ENCODE measurements at places on chromosomes 6 and 20.

DNA sequence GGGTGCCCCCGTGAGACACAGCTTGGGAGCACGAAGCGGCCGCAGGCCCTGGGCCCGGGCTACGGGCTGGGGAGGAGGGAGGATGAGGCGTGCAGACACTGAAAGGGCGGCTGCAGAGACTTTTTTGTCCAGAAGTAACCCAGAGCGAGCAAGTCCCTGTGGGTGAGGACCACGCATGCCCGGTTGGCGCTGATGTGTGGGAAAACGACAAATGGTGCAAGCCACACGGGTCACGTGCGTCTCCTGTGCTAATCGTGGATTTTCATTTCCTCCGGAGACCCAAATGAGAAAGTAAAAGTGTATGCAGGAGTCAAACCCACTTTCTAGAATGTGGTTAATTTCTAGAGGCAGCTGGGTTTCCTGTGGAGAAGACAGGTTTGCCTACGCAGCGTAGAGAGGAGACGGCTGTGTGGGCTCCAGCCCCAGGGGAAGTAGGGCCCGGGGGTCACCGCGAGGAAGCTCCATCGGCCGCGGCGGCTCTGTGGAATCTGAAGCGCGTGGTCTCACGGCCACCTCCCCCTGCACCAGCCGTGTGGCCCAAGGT, 19.0 kb downstream of the DLL1 start:
- no peak for DNase-seq

- DNase-seq: no peak
Measured at GRCh38 chr6:133447924-133448323, 206.8 kb downstream of the EYA4 start.

DNA sequence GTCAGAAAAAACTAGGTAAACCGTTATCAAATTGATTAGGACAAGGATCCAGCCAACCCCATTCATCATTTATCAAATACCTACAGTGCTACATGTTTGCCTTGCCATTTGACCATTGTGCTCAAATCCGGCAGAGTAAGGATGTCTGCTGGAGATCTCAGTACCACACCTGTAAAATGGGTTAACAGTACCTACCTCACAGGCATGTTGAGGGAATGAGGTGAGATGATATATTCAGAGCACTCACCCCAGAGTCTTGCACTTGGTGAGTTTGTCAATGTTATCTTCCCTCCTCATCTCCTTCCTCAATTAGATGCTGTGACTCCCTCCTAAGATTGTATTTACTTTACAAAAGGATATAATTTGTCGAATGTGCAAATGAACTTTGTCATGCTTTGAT, 54.5 kb upstream of the DSP start:
- no peak for DNase-seq

- DNase-seq: no peak
Measured at GRCh38 chr6:163500105-163500504, 85.6 kb downstream of the QKI start.

- no peak for DNase-seq
Measured at GRCh38 chr20:61444637-61445036, 192.6 kb downstream of the CDH4 start.

DNA sequence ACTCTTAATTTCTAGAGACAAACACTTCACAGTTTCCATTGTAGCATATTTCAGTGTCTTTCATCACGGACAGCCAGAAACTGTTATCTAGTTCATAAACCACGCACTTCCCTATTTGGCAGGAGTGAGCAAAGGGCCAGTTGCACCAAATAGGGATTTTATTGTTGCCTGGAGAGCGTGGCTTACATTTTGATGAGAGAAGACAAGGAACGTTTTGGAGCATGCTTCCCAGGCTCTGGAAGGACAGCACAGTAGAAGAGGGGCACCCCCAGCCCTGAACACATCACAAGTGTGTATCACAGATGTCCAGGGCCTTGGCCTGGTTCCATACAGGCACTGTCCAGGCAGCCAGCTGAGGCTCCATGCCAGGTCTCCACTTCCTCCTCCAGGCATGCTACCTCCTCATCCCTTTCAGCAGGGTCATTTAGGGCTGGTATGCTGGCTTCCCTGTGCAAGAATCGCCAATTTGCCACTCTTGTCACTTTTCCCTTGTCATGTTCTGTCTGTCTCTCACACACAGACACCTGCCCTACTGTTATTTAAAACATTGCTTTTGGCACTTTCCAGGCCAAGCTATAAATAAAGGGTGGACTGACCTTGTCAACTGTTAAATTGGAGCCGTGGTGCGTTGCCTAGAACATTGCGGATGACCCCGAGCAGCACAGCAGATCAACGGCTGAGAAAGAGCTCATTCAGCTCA, 235.0 kb upstream of the GMDS start:
- DNase-seq: no peak

GRCh38 chr20:41245086-41245707, 72.3 kb downstream of the ZHX3 start:
- no peak for DNase-seq

DNA sequence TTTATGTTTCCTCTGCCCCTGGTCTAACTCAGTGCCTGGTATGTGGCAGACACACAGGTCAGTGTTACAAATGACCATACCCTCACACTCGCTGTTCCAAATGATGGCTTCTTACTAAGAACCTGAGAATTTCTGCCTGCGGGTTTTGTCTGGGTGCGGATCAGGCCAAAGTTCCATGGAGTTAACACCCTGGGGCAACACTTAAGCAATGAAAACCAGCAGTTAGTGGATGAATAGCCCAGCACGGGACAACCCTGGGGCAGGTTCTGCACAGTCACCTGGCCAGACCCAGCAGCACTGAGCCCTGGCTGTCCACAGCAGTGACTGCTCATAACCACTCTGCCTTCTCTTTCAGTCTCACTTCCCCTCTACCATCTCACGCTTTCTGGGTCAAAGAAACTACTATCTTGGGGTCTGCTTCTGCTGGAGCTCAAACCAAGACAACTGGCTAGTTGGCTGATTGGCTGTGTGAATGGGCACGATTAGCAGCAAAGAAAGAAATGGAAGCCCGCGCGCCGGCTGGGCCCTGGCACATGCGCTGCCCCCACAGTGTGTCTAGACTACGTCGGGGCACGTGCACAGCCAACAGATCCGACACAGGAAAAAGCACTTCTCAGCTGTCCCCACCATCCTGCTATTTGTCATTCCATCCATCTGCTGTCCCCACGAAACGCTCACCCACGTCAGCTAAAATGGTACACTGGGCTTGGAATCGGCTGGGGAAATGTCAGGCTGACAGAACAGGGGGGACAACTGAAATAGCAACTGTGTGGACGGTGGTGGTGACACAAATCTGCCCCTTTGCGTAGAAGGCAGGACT, 36.6 kb downstream of the MGME1 start:
- no peak for DNase-seq

DNA sequence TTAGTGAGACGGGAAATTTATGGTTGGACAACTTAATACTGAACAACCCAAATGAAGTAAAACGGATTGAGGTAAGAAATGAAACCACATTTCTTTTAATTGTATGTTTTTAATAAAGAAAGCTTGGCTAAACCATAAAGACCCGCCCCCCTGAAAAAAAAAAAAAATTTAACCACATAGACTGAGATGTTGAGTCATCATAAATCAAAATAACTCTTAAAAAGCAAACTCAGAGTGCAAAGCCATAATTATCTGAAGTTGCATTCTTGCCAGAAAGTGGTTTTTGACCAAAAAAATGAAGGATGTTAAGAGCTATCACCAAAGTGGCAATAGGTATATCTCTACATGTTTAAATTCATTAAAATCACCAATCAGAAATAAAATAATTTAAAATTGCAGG, 101.8 kb upstream of the COL21A1 start:
- DNase-seq: no peak

- DNase-seq: no peak
Measured at GRCh38 chr6:119322715-119323350, 26.7 kb downstream of the MAN1A1 start.

GRCh38 chr6:108736002-108736361, 112.2 kb upstream of the ARMC2 start:
- DNase-seq: no peak

Measured in tibial artery (tissue), 4 donors.